ENCODE measurements at places on chromosomes 7 and 10.

DNA sequence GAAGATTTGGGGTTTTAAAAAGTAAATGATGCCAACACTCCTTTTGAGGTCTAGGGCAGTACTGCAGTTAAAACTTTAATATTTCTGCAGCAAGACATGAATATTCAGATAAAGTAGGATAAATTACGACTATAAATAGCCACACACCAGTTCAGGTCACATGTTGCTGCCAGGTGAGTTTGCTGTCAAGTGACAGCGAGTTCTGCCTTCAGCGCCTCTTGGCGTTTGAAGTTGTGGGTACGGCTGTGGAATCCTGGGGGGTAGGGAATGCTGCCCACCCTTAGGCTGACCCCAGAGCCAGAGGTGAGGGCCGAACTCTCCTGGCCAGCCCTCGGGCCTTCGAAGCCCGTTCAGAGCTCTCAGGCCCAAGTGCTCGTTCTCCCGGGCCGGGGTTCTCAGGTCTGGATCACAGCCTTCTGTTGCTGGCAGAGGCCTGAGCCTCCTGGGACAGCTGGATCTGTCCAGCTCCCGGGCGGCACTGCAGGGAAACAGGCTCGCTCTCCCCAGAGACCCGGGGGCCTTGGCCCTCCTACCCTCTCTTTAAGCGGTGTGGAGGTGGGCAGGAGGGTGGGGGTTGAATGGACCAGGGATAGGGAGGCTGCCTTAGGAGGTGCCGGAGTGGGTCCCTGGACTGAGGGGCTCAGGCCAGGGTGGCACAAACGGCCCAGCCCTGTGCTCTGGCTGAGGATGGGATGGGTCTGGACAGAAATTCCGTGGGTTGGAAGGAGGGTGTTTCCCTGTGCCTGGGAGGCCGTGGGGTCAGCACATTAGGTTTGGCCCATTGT, 5.4 kb downstream of the BRI3 start:
- no peak for DNase-seq

DNA sequence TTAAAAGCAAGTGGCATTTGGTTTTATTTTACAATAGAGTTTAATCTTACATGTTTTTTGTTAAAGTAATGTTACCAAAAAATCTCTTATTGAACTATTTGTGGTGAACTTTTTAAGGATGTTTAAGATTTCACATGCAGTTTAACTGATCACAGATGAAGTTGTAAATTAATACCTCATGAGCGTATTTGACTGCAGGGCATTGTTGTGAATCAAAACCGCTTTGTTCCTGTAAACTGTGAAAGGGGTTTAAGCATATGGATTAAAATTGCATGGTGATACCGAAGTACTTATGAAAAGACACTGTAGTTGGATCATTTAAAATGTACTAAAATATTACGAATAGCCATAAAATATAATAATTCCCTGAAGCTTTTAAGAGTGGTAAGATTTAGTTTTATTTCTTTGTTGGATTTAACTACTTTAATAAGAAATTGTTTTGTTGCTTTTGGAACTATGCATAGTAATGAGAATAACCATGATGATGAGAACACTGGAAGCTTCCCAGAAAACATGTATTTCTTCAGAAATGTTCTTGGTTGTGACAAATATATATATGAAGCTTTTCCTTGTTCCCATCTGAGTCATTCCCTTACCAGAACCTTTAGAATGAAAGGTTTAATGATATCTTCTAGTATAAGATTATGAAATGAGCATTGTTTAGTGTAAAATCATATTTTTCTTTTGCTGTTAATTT, 131.3 kb downstream of the ADK start:
- DNase-seq, result no peak

- no peak for DNase-seq
These were observed 17.1 kb downstream of the UNCX start for GRCh38 chr7:1249731-1250130.

DNA sequence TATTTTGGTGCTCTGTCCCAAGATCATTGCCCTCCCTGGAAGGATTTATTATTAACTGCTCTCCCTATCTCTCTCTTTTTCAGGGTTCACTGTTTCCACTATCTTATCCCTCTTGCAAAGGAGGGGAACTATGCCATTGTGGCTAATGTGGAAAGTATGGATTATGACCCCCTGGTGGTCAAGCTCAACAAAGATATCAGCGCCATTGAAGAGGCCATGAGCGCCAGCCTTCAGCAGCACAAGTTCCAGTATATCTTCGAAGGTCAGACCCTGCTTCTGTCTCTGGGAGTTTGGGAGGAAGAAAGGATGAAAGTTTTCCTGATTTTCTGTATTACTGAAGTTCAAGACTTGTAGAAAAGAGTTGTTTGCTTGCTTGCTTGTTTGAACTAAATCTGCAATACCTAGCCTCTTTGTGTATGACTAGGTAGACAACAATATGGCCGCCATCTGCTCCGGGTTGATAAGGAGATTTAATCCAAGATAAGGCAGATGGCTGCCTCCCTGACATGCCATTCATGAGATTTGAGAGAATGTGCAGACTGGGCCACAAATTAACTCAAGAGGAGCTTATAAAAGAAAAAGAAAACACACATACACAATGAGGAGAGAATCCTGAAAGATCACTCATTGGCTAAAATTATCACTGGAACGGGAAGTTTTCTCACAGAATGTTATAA, 122.2 kb upstream of the LRGUK start:
- DNase-seq, result no peak

- no peak for DNase-seq
These were observed 4.0 kb upstream of the NEBL start for GRCh38 chr10:20901110-20901509.

- DNase-seq, result no peak
These were observed 5.7 kb upstream of the TECPR1 start for GRCh38 chr7:98257701-98258100.

DNA sequence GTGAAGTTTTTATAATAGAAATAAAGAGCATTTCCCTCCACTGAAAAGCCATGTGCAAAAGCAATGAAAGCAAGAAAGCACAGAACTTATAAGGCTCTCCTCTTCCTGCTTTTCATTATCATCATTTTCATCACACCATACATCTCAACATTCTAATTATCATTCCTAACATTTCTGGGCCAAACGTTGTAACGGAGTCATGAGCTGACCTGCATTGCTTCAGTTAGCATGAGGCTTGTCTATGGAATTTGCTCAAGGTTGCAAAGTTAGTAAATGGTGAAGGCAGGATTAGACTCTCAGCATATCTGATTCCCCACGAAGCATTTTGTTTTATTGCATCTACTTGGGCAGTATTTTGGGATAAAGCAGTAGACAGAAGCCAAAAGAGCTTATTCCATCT, 11.4 kb downstream of the SCIN start:
- no peak for DNase-seq

DNA sequence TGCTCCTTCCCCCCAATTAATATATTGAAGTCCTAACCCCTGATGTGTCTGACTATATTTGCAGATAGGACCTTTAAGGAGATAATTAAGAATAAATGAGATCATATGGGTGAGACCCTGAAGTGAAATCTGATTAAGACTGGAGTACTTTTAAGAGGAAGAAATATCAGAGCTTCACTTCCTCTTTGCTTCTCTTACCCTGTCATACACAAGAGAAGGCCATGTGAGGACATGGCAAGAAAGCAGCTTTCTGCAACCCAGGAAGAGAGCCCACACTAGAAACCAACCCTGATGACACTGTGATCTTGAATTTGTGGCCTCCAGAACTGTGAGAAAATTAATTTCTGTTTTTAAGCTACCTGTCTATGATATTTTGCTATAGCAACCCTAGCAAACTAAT, 44.2 kb downstream of the JMJD1C start:
- DNase-seq, result no peak

- DNase-seq, result peak; percentile 51
These were observed 122.7 kb upstream of the PRSS1 start for GRCh38 chr7:142626420-142627035.
